Activated effector memory CD4-positive, alpha-beta T cell treated with anti-CD3 and anti-CD28 coated beads, Interleukin-2, amount 50 U/mL, for 16 hours (primary cell): ENCODE measurements at places on chromosomes 16 and 17.

- DNase-seq: no peak
These were observed 1.5 kb downstream of the CRK start for GRCh38 chr17:1454541-1454940.

GRCh38 chr16:727291-727977, 528 bp downstream of the HAGHL start:
- peak; percentile 68 for DNase-seq

GRCh38 chr16:57992084-57992483, 8.4 kb downstream of the ZNF319 start:
- no peak for DNase-seq

DNA sequence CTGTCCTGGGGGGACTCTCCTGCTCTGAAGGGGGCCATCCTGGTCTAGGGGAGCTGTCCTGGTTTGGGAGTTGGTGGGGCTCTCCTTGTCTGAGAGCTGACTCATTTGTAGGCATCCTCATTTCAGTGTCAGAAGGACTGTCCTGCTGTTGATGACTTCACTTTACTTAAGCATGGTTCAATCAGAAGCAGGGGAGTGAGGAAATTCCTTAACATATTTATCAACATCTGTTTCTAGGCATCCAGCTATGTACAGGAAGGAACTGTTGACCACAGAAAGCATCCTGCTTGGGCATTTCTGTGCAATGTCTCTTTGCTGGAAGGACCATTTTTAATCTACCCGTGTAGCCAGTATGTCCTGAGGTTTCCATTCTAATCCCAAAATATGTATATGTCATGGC, 502.7 kb upstream of the HSBP1 start:
- no peak for DNase-seq

DNA sequence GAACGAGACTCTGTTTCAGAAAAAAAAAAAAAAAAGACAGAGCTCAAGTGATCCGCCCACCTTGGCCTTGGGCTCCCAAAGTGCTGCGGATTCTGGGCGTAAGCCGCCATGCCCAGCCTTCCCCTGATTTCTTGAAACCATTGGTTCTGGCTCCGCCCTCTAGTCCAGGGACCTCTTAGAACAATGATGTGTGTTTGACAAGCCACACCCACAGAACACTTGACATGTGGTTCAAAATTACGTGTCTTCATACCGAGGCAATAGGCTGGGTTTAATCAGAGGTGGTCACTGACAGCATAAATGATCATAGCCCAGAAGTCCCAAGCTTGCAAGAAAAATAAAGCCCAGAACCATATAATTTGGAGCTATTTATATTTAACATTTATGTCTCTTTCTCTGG, 23.0 kb downstream of the KNOP1 start:
- DNase-seq: no peak

DNA sequence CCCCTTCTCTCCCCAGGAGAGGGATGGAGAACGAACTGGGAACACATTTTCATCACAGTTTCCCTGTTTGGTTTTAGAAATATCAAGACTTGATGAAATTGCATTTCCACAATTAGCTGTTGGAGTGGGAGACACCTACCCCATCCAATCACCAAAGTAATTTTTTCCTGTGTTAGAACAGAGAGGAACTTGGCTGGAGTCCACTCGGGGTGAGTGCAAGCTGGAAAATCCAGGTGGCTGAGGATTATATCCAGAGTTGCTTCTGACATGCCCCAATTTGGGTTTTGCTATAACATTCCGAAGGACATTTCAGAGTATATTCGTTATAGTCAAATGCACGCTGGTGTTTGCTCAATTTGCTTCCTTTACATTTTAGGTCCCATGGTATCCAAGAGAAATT, 231.8 kb downstream of the C16orf95 start:
- DNase-seq: no peak

- DNase-seq: no peak
These were observed 53.5 kb downstream of the KLHDC4 start for GRCh38 chr16:87712184-87712762.

DNA sequence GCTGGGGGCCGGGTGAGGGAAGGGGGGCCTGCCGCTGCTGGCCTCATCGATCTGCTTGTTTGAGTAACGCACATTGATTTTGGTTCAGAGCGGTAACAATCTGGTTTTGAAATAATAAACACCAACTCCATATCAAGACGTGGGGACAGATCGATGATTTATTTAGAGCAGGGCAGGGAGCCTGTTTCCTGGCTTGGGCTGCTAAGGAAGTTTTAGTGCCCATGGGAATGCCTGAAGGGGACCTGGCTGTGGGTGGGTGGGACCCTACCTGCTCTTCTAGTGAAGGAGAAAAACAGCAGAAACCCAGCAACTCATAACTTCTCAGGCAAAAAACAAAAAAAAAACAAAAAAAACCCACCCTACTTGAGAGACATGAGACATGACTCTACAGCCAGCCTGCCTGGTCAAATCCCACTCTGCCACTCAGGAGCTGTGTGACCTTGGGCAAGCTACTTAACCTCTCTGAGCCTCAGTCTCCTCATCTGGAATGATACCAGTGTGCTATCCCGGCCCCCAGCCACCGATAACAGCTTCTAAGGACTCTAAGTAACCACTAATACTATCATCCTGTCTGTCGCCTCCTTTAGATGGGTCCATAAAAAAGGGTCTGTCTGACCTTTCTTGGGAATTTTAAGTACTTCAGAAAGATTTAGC, 66.0 kb downstream of the PIPOX start:
- no peak for DNase-seq

- DNase-seq: peak; percentile 30
These were observed 16.3 kb upstream of the MAP3K14 start for GRCh38 chr17:45332989-45333701.

GRCh38 chr16:68790130-68790761, 53.1 kb upstream of the TANGO6 start:
- DNase-seq: no peak

GRCh38 chr16:24973809-24974461, 41.2 kb downstream of the ARHGAP17 start:
- DNase-seq: no peak

- peak; percentile 43 for DNase-seq
These were observed 6.4 kb upstream of the FOXJ1 start for GRCh38 chr17:76147211-76148014.

DNA sequence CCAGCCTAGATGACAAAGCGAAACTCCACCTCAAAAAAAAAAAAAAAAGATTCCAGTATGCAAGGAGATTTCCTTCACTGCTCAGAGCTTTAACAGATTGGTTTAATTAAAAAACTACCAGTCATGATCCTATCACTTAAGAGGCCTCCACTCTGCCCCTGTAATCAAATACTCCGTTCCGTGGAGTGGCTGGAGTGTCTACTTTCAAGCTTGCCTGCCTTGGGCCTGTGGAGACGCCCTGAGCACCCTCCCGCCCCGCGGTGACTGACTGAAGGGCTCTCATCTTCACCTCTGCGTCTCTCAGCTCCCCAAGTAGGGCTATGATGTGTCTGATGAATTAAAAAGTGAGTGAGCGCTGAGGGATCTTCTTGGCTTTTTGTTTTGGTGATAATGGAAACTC, 25.3 kb upstream of the TRPV3 start:
- DNase-seq: no peak

GRCh38 chr16:57998992-57999365, 1.5 kb downstream of the ZNF319 start:
- no peak for DNase-seq

GRCh38 chr17:36945140-36945539, 3.6 kb upstream of the AATF start:
- no peak for DNase-seq

DNA sequence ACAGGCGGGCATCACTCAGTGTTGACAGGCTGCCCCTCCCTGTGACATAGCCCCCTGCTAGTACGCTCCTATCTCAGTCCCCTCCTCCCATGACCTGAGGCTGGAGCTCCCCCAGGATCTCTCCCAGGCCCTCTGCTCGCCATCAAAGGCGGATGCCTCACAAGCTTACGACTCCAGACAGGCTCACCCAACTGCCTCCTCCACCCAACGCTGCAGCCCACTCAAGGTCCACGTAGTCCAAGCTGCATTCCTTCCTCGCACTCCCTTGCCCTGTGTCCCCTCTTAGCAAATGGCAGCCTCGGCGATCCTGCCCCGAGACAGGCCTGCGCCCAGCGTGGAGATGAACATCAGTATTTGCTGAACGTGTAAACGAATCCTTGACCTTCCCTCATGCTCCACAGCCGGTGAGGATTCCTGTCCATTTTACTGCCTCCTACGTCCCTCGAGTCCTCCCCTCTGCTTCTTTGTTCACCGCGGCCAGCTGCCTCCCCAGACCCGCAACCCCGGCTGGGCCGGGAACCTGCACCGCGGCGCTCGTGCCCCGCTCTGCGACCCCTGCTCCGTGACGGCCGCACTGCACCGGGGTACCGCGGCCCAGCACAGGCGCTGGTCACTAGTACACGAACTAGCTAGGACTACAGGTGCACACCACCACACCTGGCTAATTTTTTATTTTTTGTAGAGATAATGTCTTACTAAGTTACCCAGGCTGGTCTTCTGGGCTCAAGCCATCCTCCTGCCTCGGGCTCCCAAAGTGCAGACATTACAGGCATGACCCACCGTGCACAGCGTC, 838 bp upstream of the TMEM97 start:
- DNase-seq: no peak

DNA sequence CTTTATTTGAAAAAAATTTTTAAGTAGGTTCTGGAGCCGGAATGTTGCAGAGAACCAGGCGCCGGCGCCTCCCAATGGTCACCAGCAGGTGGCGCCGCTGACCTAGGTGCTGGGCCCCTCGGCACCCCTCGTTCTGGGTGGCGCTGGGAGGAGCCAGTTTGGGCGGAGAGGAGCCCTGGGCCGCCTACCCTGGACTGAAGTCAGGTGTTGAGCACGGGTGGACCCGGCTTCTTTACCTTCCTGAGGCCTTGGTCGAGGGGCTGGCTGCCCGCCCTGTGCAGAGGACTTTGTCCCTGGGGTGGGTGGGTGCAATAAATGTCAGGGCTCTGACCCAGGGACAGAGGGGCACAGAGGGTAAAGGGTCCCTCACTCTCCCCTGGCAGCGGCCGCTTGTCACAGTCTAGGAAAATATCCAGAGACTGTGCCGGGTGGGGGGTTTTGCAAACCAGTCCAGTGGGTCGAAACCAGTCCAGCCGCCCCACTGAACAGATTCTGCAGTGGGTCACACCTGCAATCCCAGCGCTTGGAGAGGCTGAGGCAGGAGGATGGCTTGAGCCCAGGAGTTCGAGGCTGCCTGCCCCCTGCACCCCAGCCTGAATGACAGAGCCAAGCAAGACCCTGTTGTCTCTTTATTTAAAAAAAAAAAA, 30.1 kb upstream of the TNFRSF13B start:
- DNase-seq: peak; percentile 91

GRCh38 chr17:79761894-79762589, 15.9 kb upstream of the CBX2 start:
- DNase-seq: no peak

- DNase-seq: no peak
These were observed 9.1 kb upstream of the CRISPLD2 start for GRCh38 chr16:84810518-84811273.

DNA sequence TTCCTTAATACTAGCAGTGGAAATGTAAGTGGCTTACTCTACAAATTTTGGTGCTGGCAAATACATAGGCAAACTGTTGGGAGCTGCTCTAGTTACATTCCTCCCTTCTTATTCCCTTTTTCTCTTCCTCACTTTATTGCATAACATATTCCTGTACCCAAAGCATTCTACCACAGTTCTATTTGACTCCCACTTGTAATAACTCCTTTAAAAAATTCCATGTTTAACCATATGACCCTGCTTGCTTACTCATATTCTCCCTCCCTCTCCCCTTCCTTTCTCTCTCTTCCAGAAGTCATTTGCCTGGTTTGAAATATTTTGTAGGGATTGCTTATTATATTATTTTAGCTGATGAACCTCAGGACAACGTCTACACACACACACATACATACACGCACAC, 22.7 kb downstream of the NQO1 start:
- DNase-seq: no peak

- no peak for DNase-seq
These were observed 359.1 kb downstream of the WWOX start for GRCh38 chr16:78458588-78458987.

DNA sequence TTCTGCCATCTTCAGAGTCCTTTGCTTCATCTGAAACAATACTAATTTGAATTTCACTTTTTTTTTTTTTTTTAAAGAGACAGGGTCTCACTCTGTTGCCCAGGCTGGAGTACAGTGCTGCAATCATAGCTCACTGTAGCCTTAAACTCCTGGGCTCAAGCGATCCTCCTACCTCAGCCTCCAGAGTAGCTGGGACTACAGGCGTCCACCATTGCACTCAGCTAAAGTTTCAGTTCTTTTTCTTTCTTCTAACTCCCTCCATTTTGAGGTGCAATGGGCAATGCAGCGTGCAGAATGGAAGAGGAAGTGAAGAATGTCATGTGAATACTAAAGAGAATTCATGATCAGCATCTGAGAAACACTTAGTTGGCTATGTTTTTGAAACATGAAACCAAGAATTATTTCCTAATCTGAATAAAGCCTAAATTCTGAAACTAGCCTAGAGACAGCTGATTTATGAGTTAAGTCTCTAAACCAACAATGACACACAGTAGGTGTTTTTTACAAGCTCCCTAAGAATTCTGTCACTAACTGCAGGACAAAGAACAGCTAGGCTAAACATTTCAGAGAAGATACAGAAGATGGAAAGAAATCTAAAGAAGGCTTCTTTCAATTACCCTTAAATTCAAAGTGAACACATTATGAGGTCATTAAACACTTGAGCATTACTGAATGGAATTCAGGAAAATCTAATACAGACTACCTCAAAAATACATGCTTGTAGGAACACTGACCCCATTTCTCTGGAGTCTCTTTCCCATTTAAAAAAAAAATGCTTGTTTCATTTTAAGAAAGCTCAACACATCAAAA, 21.0 kb downstream of the SNN start:
- DNase-seq: no peak

DNA sequence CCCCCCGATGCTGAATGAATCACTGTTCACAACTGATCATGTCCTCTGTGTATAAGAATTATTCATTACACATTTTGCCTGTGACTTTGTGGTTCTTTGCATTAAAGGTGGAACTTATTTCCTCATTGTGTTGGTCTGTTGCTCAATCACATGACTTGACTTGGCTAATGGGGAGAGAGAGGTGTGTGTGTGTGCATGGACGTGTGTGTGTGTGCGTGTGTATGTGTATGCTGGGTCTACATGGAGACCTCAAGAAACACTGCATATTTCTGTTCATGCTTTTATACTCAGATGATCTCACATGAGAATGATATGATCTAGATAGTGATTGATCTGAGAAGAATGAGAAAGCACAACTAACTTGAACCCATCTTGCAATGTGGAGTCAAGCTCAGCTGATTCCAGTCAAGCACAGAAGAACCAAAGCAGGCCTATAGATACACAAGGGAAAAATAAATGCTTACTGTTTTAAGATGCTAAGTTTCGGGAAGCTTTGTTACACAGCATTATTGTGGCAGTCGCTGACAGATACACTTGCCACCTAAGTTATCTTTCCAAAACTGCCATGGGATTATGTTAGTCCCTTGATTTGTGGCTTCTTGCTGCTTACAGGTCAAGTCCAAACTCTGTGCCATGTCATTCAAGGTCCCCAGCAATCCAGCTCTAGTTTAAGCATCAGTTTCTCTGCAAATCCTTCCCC, 167.9 kb upstream of the ZFHX3 start:
- DNase-seq: no peak
